ENCODE measurements at places on chromosomes 1 and 21. TPM values are rescaled to one million over a fixed set of nuclear protein-coding genes. Genes with fewer than 3 reads are reported as not detected.

NKAIN1 gene
- 4.6 TPM for total RNA-seq

- no peak for DNase-seq
Measured at GRCh38 chr1:46535063-46535462, 16.4 kb downstream of the KNCN start.

SHISAL2A gene
- total RNA-seq, result 0.41 TPM

FNBP1L gene
- 35.1 TPM for total RNA-seq

DNA sequence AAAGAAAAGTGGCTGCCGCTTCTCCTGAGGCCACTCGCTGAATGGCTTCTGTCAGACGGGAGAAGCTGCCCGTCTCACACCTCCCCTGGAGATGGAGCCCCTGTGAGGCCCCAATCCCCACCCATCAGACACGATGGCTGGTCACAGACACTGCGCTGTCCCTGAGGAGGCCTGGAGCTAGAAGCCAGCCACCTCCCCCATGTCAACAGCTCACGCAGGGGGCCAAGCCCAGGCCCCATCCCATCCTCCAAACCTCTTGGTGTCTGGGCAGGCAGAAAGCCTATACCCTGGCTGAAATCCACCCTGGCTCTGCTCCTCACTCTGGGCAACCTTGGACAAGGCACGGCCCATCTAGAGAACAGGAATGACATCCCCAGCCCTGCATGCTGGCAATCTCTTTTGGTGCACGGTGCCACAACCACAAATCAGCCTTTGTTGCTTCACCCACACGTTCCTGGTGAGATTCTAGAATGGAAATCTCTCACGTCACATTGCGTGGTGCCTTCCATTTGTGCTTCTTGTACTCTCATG lies 273.9 kb upstream of the VAMP3 start:
- DNase-seq, result peak; percentile 19

- DNase-seq, result no peak
Measured at GRCh38 chr1:156922986-156923669, 2.7 kb downstream of the LRRC71 start.

DNA sequence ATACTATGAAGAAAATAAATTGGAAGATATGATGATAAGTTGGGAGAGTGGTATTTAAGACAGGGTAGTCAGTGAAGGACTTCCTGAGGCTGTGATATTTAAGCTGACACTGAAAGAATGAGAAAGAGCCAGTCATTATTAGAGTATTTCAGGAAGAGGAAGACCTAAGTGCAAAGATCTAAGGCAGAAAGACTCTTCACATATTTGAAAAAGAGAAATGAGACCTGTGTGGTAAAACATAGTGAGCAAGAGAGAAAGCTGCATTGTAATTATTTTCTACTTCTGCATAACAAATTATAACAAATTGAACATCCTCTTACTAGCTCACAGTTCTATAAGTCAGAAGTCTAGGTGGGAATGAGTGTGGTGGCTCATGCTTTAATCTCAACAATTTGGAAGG lies 34.6 kb upstream of the DOCK7 start:
- no peak for DNase-seq

GRCh38 chr1:209383907-209384709 lies 199.4 kb upstream of the CAMK1G start:
- no peak for DNase-seq

Measured in gastrocnemius medialis (tissue), 4 donors.